ENCODE measurements at places on chromosomes 7 and 10. TPM values are rescaled to one million over a fixed set of nuclear protein-coding genes. Genes with fewer than 3 reads are reported as not detected.

- no peaks in the 10 kb centered on the region for H3K36me3 ChIP-seq
- DNase-seq = no peak
Observed at GRCh38 chr7:106571563-106571962, 89.4 kb downstream of the CCDC71L start.

GRCh38 chr7:114269714-114270113 is 144.9 kb upstream of the FOXP2 start:
- H3K36me3 ChIP-seq = no peaks in the 10 kb centered on the region
- no peaks in the 10 kb centered on the region for H3K4me1 ChIP-seq
- no peak overlapping the region for H3K4me3 ChIP-seq
- no peaks in the 10 kb centered on the region for H3K27me3 ChIP-seq
- DNase-seq = no peak
- H3K27ac ChIP-seq = no peak overlapping the region

- no peak overlapping the region for H3K4me3 ChIP-seq
- no peaks in the 10 kb centered on the region for H3K36me3 ChIP-seq
- peaks cover 27% of the 10 kb centered on the region for H3K4me1 ChIP-seq
- DNase-seq = peak; percentile 35
Observed at GRCh38 chr10:89475591-89475998, 59.8 kb downstream of the SLC16A12 start.

DNA sequence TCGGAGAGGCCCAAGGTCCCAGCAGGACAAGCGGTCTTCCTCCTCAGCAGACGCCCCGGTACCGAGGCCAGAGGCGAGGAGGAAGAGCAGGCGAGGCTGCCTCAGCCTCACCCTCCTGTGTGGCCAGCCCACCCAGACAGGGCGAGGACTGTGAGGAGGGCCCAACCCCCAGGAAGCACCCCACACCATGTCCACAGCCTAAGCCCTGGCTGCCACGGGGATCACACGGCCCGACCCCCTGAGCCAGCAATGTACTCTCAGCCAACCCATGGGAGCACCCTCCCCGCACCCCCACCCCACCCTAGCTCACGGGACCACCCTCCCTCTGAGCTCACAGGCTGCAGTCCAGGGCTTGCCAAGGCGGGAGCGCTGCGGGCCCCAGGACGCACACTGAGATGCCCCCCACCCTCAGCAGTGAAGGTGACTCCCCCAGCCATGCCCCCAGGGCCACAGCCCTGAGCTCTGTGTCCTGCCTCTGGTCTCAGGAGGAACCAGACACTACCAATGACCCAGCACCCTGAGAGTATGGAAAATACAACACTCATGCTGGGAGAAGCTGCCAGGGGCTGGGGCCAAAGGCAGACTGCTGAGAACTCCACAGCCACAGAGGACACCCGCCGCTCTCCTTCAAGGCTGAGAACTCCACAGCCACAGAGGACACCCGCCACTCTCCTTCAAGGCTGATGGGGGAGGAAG is 93.6 kb downstream of the MAD1L1 start:
- H3K36me3 ChIP-seq = peaks cover 10% of the 10 kb centered on the region
- no peak overlapping the region for H3K4me3 ChIP-seq
- H3K27me3 ChIP-seq = no peaks in the 10 kb centered on the region
- DNase-seq = no peak

DNA sequence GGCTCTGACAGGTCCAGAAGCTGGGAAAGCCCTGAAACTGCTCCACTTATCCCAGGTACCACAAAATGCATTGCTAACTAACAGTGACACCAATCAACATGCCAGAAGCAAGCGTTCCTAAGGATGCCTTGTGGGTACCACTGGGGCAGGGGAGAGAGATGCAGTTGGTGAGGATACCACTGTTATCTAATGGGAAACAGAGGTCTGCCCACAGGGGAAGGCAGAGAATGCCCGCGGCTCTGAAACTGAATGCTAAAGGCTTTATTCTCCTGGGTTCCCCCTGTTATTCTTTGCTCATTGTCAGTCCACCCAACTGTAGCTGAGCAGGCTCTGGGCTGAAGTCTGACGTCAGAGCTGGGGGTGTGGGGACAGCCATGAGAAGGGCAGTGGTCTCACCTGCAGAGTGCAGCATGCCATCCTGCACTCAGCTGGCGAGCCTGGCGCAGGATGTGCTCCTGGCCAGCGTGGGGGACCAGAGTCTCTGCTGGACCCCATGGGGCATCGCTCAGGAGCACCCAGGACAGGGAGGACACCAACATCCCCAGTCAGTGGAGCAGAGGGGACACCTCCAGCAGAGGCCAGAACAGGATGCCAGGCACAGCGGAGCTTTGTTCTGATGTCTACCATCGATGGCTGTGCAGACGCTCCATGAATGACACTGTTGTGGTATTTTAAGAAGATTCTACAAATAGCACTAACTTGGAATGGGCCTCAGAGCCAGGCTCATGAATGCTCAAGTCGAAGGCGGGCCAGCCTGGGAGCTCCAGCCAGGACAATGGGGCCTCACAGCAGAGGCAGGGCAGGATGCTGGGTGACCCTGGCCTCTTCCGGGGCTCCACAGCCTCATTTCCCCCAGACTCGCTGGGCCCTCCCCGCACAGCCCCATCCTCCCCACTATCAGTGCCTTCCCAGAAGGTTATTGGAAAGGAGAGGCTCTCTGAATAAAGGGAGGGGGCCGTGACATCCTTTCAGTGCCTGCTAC is 95.8 kb downstream of the ARHGAP22 start:
- no peak overlapping the region for H3K4me3 ChIP-seq
- DNase-seq = no peak
- peaks cover 7% of the 10 kb centered on the region for H3K4me1 ChIP-seq
- H3K36me3 ChIP-seq = no peaks in the 10 kb centered on the region
- no peak overlapping the region for H3K27ac ChIP-seq

DNA sequence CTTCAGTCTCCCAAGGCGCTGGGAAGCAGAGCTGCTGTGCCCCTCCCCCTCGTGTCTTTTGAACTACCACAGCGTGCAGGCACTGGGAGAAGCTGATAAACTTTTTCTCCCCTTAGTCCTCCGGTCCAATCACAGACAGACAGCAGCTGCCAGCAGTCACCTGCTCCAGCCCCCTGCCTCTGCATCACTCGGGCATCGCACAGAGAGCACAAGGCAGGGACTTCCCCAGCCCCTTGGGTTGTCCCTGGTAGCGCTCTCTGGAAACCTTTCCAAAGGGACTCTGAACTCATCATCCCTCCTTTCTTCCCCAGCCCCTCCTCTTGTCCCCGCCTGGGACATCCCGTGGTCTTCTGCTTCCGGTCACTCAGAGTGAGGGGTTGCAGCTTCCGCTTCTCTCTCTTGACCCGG is 1.4 kb upstream of the NEUROG3 start:
- no peak overlapping the region for H3K4me3 ChIP-seq
- no peaks in the 10 kb centered on the region for H3K36me3 ChIP-seq
- no peaks in the 10 kb centered on the region for H3K4me1 ChIP-seq
- peaks cover 92% of the 10 kb centered on the region for H3K27me3 ChIP-seq

- peaks cover 78% of the 10 kb centered on the region for H3K27me3 ChIP-seq
- no peak overlapping the region for H3K27ac ChIP-seq
- no peaks in the 10 kb centered on the region for H3K4me1 ChIP-seq
Observed at GRCh38 chr10:101116754-101117153, 14.3 kb upstream of the TLX1 start.

DNA sequence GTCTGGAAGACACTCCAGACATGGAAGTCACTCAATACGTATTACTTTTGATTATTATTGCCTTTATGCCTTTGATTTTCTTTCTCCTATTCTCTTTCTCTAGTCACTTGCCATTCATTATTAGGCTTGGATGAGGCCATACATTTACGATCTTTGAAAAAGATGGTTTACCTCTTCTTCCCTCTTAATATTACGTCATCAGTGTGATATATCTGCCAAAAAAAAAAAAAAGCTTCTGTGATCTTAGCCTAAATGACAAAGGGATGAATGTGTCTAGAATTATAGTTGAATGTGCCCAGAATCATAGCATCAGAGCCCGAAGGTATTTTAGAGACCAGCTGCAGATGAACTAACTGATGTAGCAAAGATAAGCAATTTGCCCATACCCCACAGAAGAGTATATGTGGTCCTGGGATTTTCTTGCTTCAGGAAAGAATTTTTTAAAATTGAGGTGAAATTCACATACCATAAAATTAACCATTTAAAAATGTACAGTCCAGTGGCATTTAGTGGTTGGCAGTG is 73.9 kb downstream of the HHEX start:
- H3K4me3 ChIP-seq = no peak overlapping the region
- no peaks in the 10 kb centered on the region for H3K36me3 ChIP-seq
- peaks cover 9% of the 10 kb centered on the region for H3K4me1 ChIP-seq
- no peak for DNase-seq

DNA sequence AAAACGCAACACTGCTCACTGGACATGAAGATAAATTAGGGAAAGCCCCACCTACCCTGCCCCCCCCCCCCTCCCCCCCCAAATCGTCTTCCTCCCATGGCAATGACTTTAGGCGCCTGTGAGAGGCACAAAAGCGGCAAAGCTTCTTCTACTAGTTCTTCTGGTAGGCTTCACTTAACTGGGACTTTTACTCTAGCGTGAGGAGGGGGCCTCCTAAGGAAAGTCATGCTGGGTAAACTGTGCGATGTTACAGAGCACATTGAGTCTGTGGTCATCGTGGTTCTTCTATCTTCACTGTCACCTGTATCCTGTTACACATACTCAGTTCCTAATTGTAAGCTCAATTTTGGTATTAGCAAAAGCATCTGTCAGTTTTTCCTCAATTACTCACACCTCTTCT is 25.1 kb downstream of the HSPB1 start:
- H3K27me3 ChIP-seq = no peaks in the 10 kb centered on the region
- no peak overlapping the region for H3K27ac ChIP-seq
- H3K4me3 ChIP-seq = no peak overlapping the region
- H3K36me3 ChIP-seq = peaks cover 47% of the 10 kb centered on the region
- no peak for DNase-seq
- peaks cover 10% of the 10 kb centered on the region for H3K4me1 ChIP-seq

DNA sequence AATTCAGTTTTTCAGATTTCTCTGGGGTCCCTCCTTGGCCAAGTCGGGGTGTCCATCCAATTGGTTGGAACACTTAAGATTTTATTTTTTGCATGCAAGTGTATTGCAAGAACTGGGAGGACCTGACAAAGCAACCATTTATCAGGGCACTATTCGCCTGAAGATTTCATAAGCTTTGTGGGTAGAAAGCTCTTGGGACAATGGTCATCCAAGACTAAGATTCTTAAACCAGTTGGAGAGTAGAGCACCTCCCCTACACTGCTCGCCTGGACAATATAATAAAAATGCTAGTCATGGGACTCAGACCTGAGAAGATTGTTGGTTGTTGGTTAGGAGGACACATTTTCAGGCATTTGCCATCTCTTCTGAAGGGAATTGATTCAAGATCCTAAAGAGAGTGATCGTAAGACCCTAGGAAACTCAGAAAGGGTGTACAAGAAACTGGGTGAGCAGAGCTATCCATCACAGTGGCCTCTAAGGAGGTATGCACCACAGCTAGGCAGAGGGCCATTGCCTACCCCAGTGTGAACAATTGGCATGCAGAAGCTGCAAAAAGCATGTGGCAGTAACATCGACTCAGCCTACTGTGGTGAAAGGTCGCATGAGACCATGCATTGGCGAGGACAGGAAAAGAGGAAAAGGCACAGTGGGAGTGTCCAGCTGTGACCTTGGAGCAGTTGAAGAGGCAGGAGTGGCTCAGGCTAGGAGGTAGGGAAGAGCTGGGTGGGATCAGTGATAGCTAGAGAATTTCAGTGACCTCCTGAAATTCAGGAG is 1235.3 kb upstream of the AUTS2 start:
- no peak overlapping the region for H3K4me3 ChIP-seq
- H3K27me3 ChIP-seq = no peaks in the 10 kb centered on the region
- no peaks in the 10 kb centered on the region for H3K4me1 ChIP-seq

- no peak for DNase-seq
- no peak overlapping the region for H3K4me3 ChIP-seq
- H3K36me3 ChIP-seq = no peaks in the 10 kb centered on the region
Observed at GRCh38 chr7:78476851-78477405, 678.4 kb downstream of the PHTF2 start.

DNA sequence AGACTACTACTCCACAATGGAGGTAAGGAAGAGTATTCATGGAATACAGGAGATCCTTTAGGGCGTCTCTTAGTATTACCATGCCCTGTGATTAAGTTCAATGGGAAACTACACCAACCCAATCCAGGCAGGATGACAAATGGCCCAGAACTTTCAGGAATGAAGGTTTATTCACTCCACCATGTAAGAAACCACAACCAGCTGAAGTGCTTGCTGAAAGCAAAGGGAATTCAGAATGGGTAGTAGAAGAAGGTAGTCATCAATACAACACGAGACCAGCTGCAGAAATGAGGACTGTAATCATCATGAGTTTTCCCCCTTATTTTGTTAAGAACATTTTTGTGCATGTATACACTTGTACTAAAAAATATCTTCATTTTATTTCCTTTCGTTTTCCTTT is 76.6 kb downstream of the GPR37 start:
- H3K27ac ChIP-seq = no peak overlapping the region
- peak; percentile 89 for DNase-seq
- H3K4me1 ChIP-seq = peaks cover 6% of the 10 kb centered on the region
- no peaks in the 10 kb centered on the region for H3K27me3 ChIP-seq
- no peaks in the 10 kb centered on the region for H3K36me3 ChIP-seq

DNA sequence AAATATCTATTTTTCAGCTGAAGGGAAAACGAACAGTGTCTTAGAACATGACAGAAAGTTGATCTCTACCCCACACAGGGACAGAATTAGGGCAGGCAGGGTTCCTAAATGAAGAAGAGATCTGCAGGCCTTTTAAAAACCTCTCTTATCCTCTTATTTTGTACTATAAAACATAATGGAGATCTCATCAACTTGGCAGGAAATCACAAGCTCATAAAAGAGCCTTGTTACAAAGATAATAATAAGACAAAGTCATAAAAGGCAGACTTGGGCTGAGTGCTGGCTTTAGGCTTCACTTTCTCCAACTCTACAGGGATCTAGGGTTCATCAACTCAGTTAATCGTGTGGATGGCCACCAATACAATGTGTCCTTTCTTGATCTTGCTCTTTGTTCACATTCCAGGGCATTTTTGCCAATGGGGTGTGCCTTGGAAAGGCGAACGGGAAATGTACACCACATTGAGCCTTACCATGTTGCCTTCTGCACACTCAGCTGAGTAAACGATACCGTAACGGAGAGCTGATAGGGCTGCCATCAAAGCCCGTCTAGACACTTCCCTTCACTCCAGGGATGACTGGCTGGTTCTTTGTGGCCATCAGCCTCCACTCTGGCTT is 7.1 kb upstream of the TEX36 start:
- no peak overlapping the region for H3K4me3 ChIP-seq
- H3K27ac ChIP-seq = no peak overlapping the region
- peaks cover 7% of the 10 kb centered on the region for H3K27me3 ChIP-seq
- no peaks in the 10 kb centered on the region for H3K36me3 ChIP-seq

GRCh38 chr10:44970812-44971395 is 7.7 kb downstream of the DEPP1 start:
- no peak for DNase-seq
- no peak overlapping the region for H3K27ac ChIP-seq
- peaks cover 10% of the 10 kb centered on the region for H3K36me3 ChIP-seq
- H3K4me3 ChIP-seq = no peak overlapping the region

DNA sequence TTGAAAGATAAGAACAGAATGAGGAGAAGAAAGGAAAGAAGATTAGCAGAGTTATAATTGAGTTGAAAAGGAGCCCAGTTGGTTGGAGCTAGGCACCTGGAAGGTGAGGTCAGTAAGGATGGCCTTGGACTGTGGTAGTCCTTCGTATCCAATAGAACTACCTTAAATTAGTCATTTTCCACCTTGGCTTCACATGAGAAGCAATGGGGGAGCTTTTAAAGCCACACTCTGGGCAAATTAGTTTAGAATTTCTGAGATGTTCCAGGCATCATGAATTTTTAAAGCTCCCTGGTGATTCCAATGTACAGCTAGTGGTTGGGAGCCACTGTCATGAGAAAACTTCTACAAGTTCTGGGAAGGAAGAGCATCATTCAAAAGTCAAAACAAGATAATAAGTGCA is 27.3 kb upstream of the CYP3A5 start:
- H3K36me3 ChIP-seq = no peaks in the 10 kb centered on the region
- no peaks in the 10 kb centered on the region for H3K4me1 ChIP-seq
- H3K27ac ChIP-seq = no peak overlapping the region
- H3K27me3 ChIP-seq = no peaks in the 10 kb centered on the region

Gene ZNF789
- 4.2 TPM for total RNA-seq

Gene THSD7A
- total RNA-seq = 0.18 TPM

Gene PPIA
- total RNA-seq = 3,430 TPM

Gene UBTD1
- 21.9 TPM for total RNA-seq
